ENCODE measurements at places on chromosomes 3 and 15. TPM values are rescaled to one million over a fixed set of nuclear protein-coding genes. Genes with fewer than 3 reads are reported as not detected.
A peak's percentile ranks its signal among the peaks of the same experiment; 100 is the strongest.

GRCh38 chr3:51799879-51800749 is 21.1 kb upstream of the IQCF6 start:
- H3K36me3 ChIP-seq, result no peaks in the 10 kb centered on the region
- DNase-seq, result peak; percentile 38
- H3K27me3 ChIP-seq, result no peaks in the 10 kb centered on the region
- no peak overlapping the region for H3K4me3 ChIP-seq

The KLF13 gene
- polyA plus RNA-seq, result 59.8 TPM

The NUP210 gene
- polyA plus RNA-seq, result 0.05 TPM

DNA sequence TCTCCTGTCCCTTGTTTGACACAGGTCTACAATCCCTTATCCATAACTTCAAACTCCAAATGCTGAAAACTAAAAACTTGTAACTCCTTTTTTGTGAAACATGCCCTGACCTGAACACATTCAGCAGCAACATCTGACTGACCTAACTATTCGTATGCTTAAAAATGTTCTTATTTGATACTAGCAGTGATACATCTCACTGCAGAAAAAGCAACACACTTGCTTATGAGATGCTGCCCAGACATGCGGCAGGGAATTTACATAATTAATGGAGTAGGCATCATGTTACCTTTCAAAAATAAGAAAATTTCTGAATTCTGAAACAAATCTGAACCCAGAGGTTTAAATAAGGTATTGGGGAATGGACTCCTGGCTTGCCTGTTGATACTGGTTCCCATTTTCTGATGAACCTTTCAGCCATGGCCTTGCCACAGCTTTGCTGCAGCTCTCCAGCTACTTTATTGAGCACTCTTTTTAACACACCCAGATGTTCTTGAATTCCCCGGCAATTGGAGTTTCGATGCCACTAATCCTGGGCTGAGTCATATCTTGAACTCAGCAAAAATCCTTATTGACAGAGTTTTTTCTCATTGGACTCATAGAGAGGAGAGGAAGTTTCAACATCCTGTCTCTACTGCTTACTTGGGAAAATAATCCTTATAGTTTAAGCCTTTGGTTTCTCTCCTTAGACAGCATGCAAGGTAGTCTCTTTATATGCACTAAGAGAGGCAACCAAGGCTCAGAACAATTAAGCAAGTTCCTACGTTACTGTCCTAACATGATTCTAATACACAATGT is 296.6 kb upstream of the LMCD1 start:
- H3K4me1 ChIP-seq, result no peaks in the 10 kb centered on the region
- H3K4me3 ChIP-seq, result no peak overlapping the region
- H3K36me3 ChIP-seq, result no peaks in the 10 kb centered on the region
- no peak overlapping the region for H3K27ac ChIP-seq

DNA sequence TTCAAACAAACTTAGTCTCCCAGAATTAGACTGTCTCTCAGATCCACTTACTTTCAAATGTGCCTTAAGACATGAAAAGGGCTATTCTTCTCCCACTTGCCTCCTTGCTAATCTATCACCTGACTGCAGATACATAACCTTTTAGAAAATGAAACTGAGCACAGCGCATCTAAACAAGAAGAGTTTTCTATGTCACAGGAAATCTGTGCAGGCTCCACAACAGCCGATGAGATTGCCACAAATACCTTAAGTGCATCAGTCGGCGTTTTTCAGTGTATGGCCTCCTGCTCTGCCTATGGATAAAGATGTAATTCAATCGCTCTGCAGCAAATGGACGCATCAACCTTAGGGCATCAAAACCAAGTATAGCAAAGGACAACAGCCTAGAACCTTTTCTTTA is 544.2 kb downstream of the FOXP1 start:
- H3K27ac ChIP-seq, result no peak overlapping the region
- no peak for DNase-seq
- H3K4me3 ChIP-seq, result no peak overlapping the region
- peaks cover 15% of the 10 kb centered on the region for H3K4me1 ChIP-seq
- no peaks in the 10 kb centered on the region for H3K27me3 ChIP-seq
- peaks cover 6% of the 10 kb centered on the region for H3K36me3 ChIP-seq

DNA sequence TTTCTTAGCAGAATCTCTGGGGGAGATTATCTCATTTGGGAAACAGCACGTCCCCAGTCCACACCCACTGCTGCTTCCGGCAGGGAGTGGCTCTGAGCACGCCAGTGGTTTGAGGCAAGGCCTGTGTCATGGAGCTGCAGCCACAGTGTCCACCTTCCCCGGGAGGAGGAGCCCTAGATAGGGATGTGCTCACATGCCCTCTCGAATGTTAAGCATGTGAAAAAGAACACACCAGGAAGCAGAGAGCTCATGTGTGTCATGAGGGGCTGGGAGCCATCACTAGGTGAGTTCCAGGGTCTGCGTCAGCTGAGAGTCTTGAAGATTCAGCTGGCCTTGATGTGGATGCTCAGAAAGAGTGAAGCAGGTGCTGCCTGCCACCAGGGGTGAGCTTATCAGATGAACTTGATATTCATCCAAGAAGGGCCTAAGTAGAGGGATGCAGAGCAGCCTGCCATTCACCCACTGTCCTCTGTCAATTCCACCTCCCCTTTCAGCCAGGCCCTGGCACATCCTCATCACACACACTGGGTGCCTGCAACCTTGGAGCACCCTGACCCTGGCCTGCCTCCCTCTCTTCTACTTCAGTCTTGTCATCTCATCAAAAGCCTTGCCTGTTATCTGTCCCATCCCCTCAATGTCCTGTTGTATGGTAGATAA is 16.3 kb downstream of the ITGA11 start:
- no peak overlapping the region for H3K27ac ChIP-seq
- no peaks in the 10 kb centered on the region for H3K36me3 ChIP-seq
- no peak overlapping the region for H3K4me3 ChIP-seq
- no peak for DNase-seq
- H3K4me1 ChIP-seq, result no peaks in the 10 kb centered on the region

The PLCH1 gene
- polyA plus RNA-seq, result 0.02 TPM

The BNC1 gene
- 137 TPM for polyA plus RNA-seq

The UPK1B gene
- 82.5 TPM for polyA plus RNA-seq

DNA sequence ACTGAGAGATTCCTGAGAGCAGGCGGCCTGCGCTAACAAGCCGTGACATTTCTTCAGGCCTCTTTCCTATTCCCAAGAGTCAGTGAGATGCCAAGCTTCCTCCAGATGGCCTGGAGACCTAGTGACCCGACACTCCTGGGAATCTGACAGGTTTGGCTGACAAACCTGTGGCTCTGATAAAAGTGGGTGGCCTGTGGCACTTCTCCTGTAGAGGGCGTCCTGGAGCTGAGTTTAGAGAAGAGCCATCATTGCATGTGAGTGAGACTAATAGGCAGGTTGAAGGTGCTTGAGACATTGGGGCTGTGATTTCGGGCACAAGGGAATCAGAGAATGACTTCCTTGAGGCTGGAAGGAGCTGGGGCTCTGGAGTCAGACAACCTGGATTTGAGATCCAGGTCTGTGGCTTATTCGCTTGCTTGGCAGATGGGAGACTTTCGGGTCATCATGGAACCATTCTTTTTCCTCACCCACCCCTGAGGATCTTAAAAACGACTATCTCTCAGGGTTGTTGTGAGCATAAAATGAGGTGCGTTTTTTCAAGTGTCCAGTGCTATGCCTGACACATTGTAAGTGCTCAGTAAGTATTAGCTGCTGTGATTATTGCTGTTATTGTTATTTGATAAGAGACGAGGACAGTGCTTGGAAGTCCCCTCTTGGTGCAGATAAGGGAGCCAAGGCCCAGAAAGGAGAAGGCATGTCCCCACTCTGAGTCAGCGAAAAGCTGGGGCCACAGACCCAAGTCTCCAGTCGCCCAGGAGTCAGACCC is 77.2 kb downstream of the SCN10A start:
- no peaks in the 10 kb centered on the region for H3K36me3 ChIP-seq
- no peak for DNase-seq
- H3K4me3 ChIP-seq, result no peak overlapping the region
- H3K4me1 ChIP-seq, result no peaks in the 10 kb centered on the region

GRCh38 chr3:132749786-132750185 is 27.6 kb upstream of the NPHP3 start:
- no peaks in the 10 kb centered on the region for H3K27me3 ChIP-seq
- DNase-seq, result no peak
- H3K4me1 ChIP-seq, result no peaks in the 10 kb centered on the region
- H3K27ac ChIP-seq, result no peak overlapping the region
- no peaks in the 10 kb centered on the region for H3K36me3 ChIP-seq

- peak within 1 kb of the TSS; percentile 67 for H3K4me3 ChIP-seq
- H3K27ac ChIP-seq, result no peak within 1 kb of the TSS
- H3K27me3 ChIP-seq, result peaks cover 26% of the 10 kb centered on the region
- no peaks in the 10 kb centered on the region for H3K36me3 ChIP-seq
These were observed at the start of gene SCAMP5 for GRCh38 chr15:74995182-74995778. TSS of gene SCAMP5 (plus strand) at chr15:74995563. CDS start at chr15:75011840, 16,277 bp downstream.
